Activated B cell treated with CpG ODN at 0.5 μM for 24 hours (primary cell): ENCODE measurements at places on chromosomes 5 and 9.

DNA sequence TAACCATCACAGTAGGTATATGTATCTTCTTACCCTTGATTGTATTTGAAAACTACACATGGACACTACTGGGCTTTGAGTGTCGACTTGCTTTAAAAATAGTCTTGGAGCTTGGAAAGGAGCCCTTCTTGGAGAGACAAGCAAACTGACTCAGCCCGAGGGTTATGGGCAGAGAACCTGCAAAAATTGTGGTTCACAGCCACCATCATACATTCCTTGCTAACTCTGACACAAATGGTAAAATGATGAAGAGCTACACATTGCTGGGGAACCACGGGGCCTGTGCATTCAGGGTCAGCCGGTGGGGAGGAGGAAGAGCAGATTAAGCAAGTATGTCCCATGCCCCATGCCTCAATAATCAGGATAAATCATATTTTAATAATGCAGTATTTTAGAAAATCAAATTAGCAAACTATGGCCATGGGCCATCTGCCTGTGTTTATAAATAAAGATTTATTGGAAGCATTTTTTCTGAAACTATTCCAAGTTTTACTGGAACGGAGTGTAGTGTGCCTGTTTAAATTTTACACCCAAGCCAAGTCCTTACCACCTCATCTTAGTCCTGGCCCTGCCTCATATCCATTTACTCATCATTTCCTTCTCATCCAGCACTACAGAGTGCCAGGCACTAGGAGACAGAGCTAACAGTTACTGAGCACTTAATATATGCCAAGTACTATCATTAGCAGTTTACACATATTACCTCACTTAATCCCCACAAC lies 195.7 kb downstream of the PALM2AKAP2 start:
- no peak for DNase-seq

DNA sequence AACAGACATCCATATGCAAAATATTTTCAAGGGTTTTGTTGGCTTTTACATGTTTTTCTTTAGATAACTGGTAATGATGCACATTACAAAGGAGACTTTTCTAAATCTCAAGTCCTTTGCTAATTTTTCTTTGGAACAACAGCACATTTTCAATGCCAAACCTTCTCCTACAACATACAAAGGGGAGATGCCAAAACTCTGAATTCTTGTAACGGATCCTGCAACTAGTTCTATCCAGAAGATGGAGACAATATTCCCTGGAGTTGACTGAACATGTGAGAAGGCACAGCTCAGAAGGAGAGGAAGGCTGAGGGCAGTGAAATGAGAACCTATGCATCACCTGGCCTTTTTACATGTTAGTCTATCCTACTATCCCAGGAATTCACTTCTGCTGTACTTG lies 21.0 kb downstream of the DNAJA1 start:
- DNase-seq, result no peak

GRCh38 chr5:180329138-180329435 lies 24.0 kb downstream of the GFPT2 start:
- no peak for DNase-seq

DNA sequence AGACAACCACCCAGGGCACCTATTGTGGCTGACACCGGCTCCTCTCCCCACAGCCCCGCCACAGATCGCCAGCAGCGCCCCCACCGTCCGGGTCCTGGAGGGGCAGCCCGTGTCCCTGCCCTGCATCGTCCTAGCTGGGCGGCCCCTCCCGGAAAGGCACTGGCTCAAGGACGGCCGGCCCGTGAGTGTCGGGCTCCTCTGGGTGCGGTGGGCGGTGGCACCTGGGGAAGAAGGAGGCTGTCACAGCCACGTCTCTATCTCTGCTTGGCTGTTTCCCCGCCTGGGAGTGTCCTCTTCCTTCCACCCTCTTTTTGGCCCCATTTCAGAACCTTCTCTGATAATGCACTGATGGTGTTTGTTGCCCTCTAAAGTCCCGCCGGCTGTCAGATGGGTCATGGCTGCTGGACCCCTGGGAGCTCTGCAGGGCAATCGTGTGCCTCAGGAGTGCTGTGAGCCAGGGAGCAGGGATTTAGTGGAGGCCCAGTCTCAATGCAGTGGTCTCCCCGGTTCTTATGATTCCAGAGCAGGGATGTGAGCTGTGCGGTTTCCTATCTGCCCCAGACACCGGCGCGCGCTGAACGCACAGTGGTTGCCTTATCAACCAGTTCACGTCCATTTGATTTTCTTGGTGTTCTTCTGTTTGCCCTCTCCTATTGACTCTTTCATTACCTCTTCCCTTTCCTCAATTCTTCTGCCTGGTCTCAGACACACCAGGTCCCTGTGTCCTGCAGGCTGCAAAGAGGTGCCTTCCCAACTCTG lies 55.3 kb downstream of the HMCN2 start:
- no peak for DNase-seq

DNA sequence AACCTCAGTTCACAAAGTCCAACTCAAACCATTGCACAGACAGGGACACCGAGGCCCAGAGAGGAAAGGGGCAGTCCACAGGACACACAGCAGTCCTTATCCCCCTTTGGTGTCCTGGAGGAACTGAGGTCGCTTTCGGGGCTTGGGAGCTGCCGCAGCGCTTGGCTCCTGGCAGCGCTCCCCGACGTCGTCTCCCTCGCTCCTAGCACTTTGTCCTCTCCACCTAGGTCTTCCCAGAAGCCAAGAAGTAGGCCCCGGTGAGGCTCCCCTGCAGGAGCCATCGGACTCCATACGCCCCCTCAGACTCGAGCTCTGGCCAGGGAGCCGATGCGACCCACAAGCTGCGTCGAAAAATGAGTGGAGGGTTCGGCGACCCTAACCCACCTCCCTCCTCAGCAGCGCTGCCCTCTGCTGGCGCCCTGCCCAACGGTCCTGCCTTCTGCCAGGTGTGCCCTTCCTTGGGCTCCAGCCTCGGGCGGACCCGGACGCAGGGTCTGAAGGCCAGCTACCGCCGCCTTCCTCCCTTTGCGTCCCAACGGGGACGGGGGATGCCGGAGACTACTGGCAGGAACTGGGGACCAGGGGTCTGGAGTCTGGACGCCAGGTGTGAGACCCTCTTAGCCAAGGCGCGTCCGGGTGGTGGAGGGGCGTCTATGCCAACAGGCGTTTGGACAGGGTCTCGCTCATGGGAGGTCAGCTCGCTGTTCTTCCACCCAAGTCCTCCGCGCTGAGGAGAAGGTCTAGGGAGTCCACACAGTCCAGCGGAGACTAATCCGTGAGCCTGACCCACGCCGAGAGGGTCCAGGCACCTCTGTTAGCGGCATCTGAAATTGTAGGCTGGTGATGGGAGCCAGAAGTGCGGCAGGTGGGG lies 2.1 kb upstream of the PRDM12 start:
- DNase-seq, result no peak

- DNase-seq, result no peak
Measured at GRCh38 chr5:86118542-86118941, 499.2 kb upstream of the COX7C start.

GRCh38 chr5:142388696-142389095 lies 63.9 kb upstream of the SPRY4 start:
- no peak for DNase-seq

DNA sequence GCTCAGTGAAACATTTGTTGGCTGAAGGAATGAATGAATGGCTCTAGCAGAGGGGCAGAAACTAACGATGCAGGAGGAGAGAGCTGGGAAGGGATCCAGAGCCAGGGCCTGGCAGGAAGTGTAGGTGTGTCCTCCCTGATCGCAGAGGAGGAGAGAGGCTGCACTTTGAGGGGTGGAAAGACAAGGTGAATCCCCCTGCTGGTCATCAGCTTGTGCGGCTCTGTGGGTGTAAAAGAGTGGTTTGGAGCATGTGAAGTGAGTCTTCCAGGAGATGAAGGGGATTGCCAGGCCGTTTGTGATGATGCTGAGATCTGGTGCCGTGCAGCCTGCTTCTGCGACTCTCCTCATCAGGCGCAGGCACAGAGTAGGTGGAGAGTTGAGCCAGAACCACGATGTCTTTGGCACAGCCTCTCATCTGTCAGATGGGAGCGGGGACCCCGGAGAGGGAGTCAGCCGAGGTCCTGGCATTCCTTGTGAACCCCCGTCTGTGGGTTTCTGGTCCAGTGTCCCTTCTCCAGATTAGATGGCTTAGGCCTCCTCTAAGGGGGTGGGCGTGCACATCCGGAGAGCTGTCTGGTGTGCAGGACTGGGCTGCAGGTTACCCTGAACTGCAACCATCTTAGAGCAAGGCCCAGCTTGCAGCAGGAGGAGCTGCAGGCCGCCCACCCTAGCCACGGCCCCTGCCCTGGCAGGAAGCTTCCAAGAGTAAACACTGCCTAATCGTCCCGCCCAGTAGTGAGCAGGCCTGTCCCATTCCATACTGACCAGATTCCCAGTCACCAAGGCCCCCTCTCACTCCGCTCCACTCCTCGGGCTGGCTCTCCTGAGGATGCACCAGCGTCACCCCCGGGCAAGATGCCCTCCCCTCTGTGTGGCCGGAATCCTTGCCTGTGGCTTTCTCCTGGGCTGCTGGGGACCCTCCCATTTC lies at the start of gene ADAMTS13:
TSS of gene ADAMTS13 (plus strand) at position 753 of the 928 bp plus-strand sequence. CDS start at position 830, 77 bp downstream.
- DNase-seq, result no peak

DNA sequence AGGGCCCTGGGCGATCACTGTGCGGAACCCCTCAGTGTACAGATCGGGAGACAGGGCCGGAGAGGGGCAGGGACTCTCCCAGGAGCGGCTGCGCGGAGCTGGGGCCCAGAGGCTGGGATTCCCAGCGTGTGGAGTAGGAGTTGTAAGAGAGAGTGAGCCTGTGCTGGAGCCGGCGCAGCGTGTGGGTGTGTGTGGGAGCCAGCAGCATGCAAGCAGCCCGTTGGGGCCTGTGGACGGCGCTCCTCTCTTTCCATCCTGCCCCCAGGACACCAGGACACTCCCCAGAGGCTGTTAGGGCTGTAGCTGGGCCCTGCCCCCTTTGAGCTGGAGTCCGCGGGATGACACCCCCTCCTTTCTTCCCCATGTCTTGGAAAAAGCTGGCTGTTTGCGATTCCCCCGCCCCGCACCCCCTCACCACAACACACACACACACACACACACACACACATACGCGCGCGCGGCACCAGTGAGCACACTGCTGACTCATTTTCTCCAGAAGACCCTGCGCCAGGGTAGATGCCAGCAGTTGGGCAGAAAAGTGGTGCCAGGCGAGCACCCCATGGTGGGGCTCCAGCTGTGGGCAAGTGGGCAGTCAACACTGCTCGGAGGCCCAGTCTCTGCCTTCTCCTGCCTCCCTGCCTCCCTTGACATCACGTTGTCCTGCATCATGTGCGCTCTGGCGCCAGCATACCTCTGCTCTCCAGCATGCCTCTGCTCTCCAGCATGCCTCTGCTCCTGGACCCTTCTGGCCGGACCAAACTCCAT lies 1.5 kb downstream of the COL27A1 start:
- DNase-seq, result no peak

DNA sequence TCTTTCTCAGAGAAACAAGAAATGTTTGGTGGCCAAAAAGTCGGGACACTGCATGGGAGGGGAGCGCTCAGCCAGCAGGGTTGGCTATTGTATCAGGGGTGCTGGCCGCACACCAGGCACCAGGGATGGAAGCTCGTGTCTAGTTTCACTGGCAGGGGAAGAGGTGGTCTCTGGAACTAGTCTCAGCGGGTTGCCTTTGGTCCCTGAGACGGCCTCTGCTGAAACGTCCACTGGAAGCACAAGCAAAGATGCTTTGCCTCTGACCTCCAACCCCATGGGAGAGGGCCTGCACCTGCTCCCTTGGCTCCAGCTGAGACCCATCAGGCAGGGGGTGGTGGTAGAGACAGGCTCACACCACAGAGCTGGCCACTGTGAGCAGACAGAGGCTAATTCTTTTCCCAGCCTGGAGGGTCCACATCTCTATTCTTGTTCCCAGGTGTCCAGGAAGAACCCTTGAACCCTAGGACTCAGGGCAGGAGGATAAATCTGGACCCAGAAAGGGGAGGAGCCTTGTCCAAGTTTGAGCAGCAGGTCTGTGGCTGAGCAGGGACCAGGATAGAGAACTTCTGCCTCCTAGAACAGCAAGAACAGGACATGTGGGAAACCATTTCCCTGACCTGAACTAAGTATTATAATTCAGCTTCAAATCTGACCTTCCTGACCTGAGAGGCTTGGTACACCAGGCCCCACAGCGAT lies 102.6 kb downstream of the RGS3 start:
- no peak for DNase-seq

DNA sequence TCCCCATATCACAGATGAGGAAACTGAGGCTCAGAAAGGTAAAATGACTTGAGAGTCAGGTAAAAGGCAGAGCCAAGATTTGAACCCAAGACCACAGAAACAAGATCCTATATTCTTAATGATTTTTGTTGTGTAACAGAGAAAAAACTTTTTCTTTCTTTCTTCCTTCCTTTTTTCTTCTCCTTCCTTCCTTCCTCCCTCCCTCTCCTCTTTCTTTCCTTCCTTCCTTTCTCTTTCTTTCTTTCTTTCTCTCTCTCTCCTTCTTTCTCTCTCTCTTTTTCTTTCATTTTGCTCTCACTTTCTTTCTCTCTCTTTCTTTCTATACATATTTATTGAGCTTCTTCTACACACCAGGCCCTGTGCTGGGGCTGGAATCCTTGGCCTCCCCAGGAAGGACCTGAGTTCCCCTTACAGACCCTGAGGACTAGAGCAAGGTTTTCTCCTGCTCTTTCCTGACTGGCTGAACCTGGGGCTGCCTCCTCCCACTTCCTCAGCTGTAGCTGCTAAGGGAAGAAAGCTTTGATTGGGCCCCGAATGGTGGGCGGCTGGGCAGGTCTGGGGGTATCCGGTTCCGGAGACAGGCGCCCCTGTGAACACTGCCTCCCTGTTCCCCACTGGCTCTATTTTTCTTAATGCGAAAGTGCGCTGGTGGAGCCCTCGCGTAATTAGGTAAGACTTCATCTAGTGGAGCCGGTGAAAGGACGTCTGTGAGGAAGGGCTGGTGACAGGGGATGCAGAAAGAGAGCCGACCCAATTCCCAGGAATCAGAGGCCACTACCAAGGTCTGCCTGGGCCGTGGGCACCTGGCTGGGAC lies 27.4 kb upstream of the KIF12 start:
- no peak for DNase-seq
